ENCODE measurements at places on chromosomes 5 and 9.

GRCh38 chr5:172710676-172711075, 60.3 kb downstream of the DUSP1 start:
- DNase-seq: no peak

GRCh38 chr5:154642499-154643245, 112.5 kb upstream of the LARP1 start:
- DNase-seq: no peak

DNA sequence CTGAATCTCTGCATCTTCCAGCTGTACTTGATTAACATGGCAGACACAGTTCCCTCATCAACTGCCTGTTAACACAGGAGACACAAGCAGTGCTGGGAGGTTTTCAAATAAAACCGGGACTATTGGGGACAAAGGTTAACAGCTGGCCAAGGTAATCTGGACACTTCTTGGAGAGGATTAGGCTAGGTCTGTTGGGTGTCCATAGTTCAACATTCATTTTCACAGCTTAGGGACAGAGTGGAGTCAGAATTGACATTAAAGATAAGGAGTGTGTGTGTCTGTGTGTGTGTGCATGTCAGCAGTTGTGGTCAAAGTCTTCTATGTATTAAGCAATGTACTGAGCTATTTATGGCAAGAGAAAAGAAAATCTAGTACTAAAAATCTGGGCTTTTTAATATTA, 216.2 kb downstream of the MED10 start:
- no peak for DNase-seq

GRCh38 chr9:10032166-10032565, 580.6 kb downstream of the PTPRD start:
- no peak for DNase-seq

DNA sequence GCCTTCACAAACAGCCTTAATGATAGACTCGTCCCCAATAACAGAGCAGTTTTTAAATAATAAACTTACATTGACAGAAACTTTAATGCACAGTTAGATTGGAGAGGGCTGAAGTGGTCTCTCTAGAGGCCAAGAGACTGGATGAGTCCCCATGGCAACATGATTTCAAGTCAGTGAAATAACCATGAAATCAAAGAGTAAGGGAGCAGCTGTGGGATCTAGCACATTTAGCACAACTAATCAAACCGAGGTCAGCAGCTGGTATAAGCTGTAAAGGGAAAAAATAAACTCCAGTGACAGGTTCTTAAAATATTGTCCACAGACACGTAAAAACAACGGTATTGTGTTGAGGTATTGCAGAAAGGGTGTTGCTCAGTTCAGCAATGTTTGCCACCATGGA, 916.6 kb downstream of the DNAH5 start:
- DNase-seq: no peak

GRCh38 chr9:136603216-136603615, 57.4 kb upstream of the NOTCH1 start:
- DNase-seq: no peak

- DNase-seq: no peak
Measured at GRCh38 chr9:90927496-90927895, 125.9 kb downstream of the SYK start.

Measured in stimulated activated CD8-positive, alpha-beta memory T cell treated with anti-CD3 and anti-CD28 coated beads, Interleukin-7, amount 100 ng/mL, for 24 hours (primary cell).